ENCODE measurements at places on chromosomes 12 and 14. TPM values are rescaled to one million over a fixed set of nuclear protein-coding genes. Genes with fewer than 3 reads are reported as not detected.

DNA sequence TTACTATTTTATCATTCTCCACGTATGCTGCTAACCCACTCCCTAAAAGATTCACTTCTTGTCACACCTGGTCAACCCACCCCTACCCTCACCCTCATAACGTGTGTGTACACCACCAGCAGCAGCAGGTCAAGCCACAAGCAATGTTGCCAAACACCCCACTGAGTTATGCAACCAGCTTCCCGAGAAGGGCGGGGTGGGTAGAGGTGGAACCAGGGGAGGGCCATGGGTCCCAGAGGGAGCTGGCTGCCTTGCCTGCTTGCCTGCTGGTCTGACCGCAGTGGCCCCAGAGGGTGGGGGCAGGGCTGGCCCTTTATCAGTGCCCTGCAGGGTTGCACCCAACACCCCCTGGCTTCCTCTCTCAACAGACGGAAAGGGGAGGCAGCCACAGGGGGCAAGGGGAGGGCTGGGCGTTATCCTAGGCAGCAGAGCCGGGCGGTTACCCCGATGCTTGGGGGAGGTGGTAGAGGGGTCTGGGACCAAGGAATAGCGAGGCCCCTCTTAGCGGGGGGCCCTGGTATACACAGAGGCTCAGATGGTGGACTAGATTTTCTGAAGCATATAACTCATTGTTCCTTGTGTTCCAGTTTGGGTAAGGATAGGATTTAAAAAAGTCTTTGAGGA, 3.5 kb upstream of the NFE2 start:
- no peak overlapping the region for H3K4me3 ChIP-seq
- H3K36me3 ChIP-seq, result no peaks in the 10 kb centered on the region
- peak; percentile 71 for DNase-seq
- no peaks in the 10 kb centered on the region for H3K4me1 ChIP-seq
- H3K27me3 ChIP-seq, result no peaks in the 10 kb centered on the region

Gene EPYC
- not detected for total RNA-seq

- no peaks in the 10 kb centered on the region for H3K27me3 ChIP-seq
- H3K4me3 ChIP-seq, result no peak overlapping the region
- H3K4me1 ChIP-seq, result peaks cover 83% of the 10 kb centered on the region
- H3K27ac ChIP-seq, result peak overlapping the region; percentile 96
Observed at GRCh38 chr14:77106666-77107065, 8.6 kb downstream of the CIPC start.

Gene IQSEC3
- 0.36 TPM for total RNA-seq

GRCh38 chr14:50725761-50726160, 57.7 kb upstream of the SAV1 start:
- H3K27me3 ChIP-seq, result no peaks in the 10 kb centered on the region
- DNase-seq, result no peak
- peaks cover 90% of the 10 kb centered on the region for H3K36me3 ChIP-seq
- no peak overlapping the region for H3K27ac ChIP-seq

GRCh38 chr14:23492618-23493272, 23.2 kb downstream of the NGDN start:
- no peak for DNase-seq
- H3K4me1 ChIP-seq, result no peaks in the 10 kb centered on the region
- H3K36me3 ChIP-seq, result no peaks in the 10 kb centered on the region
- no peak overlapping the region for H3K4me3 ChIP-seq
- H3K27me3 ChIP-seq, result no peaks in the 10 kb centered on the region

DNA sequence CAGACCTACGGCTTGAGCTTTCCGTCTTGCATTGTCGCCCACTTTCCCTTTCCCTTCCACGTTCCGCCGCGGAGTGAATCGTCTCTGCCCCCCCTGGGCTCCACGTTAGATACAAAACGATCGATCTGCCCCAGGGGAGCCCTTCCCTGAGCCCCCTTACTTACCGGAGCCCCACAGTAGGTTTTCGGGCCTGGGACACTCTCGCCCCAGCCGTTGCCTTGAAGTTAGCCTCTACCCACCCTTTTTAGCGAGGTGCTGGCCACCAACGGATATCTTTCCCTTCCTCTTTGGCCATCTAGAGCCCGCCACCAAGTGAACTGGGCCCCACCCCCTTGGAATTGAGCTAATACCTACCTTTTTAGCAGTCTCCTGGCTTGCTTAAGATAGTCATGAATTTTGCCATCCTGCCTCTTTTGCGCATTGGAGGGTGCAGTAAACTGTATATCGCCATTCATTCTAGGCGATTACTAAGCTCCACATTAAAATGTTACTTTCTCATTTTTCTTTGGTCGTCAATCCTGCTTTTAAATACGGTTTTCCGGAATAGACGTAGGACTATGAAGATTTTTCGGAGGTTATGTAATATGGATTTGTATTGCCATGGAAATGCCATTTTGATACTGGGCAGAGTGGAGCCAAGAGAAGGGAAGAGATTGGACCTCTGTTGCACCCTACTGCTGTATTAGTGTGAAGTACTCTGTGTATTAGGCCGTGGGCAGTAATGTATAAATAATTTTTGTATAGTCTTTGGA, 764 bp downstream of the RBM25 start:
- no peaks in the 10 kb centered on the region for H3K27me3 ChIP-seq
- H3K4me3 ChIP-seq, result peak overlapping the region; percentile 94
- no peak for DNase-seq
- H3K4me1 ChIP-seq, result no peaks in the 10 kb centered on the region
- H3K27ac ChIP-seq, result peak overlapping the region; percentile 97

GRCh38 chr12:131862994-131863710, 31.3 kb upstream of the ULK1 start:
- H3K27me3 ChIP-seq, result no peaks in the 10 kb centered on the region
- H3K27ac ChIP-seq, result no peak overlapping the region
- H3K4me3 ChIP-seq, result no peak overlapping the region
- H3K36me3 ChIP-seq, result no peaks in the 10 kb centered on the region
- H3K4me1 ChIP-seq, result peaks cover 16% of the 10 kb centered on the region

DNA sequence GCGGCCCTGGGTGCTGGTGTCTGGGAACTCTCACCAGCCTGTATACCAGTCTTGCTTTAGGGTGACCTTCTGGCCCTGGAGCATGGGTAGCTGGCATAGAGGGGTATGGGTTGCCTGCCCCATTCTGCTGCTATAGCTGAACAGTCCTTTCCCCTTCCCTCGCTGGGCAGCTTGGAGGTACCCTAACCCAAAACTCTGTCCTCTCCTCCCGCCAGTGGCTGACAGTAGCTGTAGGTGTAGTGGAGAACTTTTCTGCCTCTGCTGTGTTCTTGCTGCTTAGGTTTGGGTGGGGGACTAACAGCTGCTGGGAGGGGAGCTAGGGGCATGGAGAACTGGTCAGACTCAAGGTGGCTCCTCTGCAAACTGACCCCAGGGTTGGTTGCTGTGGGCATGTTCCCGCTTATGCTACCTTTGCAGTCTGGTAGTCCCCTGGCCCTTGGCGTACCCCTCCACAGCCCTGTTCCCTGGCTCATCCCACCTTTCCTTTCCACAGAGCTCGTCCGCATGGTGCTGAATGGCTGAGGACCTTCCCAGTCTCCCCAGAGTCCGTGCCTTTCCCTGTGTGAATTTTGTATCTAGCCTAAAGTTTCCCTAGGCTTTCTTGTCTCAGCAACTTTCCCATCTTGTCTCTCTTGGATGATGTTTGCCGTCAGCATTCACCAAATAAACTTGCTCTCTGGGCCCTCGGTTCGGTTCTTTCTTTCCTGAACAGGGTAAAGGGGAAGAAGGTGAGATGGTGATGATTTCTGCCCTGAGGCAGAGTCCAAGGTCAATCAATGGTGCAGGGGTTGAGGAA, 2.9 kb downstream of the MYL6 start:
- H3K4me3 ChIP-seq, result peak overlapping the region; percentile 66
- H3K4me1 ChIP-seq, result peaks cover 58% of the 10 kb centered on the region
- H3K27me3 ChIP-seq, result no peaks in the 10 kb centered on the region
- no peak for DNase-seq
- H3K36me3 ChIP-seq, result peaks cover 43% of the 10 kb centered on the region

DNA sequence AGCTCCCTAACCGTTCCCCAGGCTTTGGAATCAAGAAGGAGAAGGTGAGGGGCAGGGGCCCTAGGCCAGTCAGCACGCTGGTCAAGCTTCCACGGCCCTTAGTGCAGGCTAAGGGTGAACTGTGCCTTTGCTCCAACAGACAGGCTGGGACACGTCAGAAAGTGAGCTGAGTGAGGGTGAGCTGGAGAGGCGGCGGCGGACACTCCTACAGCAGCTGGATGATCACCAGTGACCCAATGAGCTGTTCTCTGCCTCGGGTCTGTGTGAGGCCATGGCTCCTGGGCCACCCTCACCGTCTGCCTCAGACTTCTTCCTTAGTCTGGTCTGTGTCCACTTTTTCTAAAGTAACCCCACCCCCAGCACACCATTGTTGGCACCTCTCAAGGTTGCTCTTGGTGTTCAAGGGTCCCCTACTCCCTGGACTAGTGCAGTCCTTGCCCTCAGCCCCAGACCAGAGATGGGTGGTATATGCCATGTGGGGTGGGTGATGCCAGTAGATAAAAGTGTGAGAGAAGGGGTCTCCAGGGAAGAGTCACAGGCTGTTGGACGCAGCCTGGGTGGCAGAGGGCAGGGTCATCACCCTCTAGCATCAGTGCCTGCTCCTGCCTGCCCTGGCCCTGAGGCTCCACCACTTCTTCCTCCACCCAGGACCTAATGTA, 20.7 kb downstream of the PRPF40B start:
- H3K4me1 ChIP-seq, result no peaks in the 10 kb centered on the region
- peaks cover 27% of the 10 kb centered on the region for H3K36me3 ChIP-seq
- no peak overlapping the region for H3K4me3 ChIP-seq
- no peaks in the 10 kb centered on the region for H3K27me3 ChIP-seq
- DNase-seq, result no peak
- no peak overlapping the region for H3K27ac ChIP-seq

GRCh38 chr14:70788898-70789297, 20.4 kb downstream of the MAP3K9 start:
- no peak overlapping the region for H3K27ac ChIP-seq
- H3K27me3 ChIP-seq, result no peaks in the 10 kb centered on the region
- H3K36me3 ChIP-seq, result no peaks in the 10 kb centered on the region
- no peak for DNase-seq

GRCh38 chr14:53606203-53606602, 350.4 kb downstream of the BMP4 start:
- no peaks in the 10 kb centered on the region for H3K4me1 ChIP-seq
- H3K36me3 ChIP-seq, result no peaks in the 10 kb centered on the region
- no peak for DNase-seq
- no peaks in the 10 kb centered on the region for H3K27me3 ChIP-seq
- no peak overlapping the region for H3K27ac ChIP-seq
- no peak overlapping the region for H3K4me3 ChIP-seq

DNA sequence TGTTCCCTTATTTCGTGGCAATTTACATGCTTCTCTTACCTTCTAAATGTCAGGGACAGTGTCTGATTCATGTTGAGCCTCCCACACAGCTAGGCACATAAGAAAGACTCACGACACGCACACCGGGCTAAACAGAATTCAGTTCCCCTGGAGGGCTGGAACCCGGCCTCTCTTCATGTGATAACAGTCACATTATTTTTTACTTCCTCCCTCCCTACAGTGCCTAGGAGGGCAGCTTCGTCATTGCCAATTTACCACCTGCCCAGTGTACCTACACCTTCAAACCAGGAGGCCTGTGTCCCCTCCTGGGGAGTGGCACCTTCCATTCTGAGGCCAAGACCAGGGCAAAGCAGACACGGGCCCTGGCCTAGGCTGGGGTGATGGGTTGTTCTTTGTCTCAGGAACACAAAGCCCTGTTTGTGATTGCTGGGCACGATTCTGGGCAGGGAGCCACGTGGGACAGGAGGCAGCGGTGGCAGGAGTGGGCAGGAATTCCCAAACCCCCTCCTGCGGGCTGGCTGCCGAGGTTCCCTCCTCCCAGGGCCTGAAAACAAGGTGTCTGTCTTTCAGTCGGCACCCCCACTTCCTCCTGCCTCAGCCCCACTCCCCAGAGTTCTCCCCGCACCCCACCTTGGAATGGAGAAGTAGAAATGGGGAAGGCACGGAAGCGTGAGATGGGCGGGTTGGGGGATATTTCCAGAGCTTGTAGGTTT, 6.8 kb upstream of the RASAL1 start:
- no peak overlapping the region for H3K27ac ChIP-seq
- no peaks in the 10 kb centered on the region for H3K4me1 ChIP-seq
- no peaks in the 10 kb centered on the region for H3K36me3 ChIP-seq
- DNase-seq, result no peak
- H3K4me3 ChIP-seq, result no peak overlapping the region
